ENCODE measurements at places on chromosomes 3 and 15.
A peak's percentile ranks its signal among the peaks of the same experiment; 100 is the strongest.

DNA sequence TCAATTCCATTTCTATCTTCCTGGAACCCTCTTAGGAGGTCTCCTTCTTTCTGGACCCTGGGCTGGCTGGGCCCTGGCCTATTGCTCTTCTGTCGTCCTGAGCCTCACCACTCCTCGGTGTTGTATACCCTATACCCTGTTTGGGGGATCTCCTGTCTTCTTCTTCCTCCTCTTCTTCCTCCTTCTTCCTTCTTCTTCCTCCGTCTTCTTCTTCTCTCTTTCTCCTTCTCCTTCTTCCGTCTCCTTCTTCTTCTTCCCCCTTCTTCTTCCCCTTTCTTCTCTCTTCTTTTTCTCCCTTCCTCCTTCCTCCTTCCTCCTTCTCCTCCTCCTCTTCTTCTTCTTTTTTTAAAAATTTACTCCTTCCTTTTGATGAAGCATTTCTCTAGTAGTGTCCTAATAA lies 30.4 kb upstream of the FXR1 start:
- no peak for DNase-seq

- DNase-seq: no peak
Observed at GRCh38 chr3:77933926-77934325, 894.0 kb downstream of the ROBO2 start.

DNA sequence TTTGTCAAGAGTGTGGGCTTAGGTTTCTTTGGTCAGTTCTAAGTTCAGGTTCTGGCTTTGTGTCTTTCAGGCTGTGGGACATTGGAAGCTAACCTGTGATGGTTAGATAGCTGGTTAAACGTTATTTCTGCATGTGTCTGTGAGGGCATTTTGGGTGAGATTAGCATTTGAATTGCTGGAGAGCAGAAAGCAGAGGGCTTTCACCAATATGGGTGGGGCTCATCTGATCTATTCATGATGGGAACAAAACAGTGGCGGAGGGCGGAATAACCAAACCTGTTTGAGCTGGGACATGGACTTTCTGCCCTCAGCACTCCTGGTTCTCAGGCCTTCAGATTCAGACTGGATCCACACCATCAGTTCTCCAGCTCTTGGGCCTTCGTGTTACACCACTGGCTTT lies 195.4 kb downstream of the KLF13 start:
- no peak for DNase-seq

GRCh38 chr3:128727059-128727458 lies 1.1 kb downstream of the RAB7A start:
- DNase-seq: no peak

GRCh38 chr15:57895291-57895690 lies 170.2 kb downstream of the ALDH1A2 start:
- no peak for DNase-seq

- peak; percentile 50 for DNase-seq
Observed at GRCh38 chr3:127694467-127695215, 21.9 kb downstream of the ABTB1 start.

DNA sequence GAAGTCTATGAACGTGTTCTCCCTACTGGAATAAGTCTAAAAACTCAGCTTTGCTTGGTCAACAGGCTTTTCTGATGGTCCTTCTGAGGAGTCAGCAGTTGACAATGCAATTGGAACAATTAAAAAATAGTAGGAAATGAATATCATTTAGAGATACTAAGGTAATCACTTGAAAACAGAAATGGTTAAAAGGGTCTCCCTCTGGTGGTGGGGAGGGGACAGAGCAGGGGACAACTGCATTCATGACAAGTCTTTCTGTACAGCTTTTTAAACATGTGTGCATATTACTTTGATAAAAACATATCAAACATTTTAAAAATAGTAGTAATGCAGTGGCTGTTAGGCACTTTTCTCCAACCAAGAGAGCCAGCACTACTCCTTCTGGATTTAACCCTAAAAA lies 119.9 kb upstream of the FHIT start:
- DNase-seq: peak; percentile 24

- DNase-seq: no peak
Observed at GRCh38 chr3:25428789-25429335, 799 bp downstream of the RARB start.

GRCh38 chr3:195612075-195612800 lies 28.5 kb upstream of the APOD start:
- no peak for DNase-seq

DNA sequence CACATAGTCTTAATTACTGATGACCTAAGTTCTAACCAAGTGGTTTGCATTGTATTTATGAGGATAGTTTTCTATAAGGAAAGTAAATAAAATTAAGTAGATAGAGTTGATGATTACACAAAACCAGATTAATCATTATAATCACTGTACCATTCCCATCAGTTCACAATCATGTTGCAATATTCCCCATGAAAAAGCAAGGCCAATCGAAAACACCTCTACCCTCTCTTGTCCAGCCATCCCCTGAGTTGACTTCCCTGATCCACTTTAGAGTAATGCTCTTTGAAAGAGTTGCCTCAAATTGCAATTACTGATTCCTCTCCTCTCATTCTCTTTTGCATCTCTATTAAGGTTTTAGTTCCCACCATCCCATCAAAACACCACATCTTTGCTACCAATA lies 21.0 kb downstream of the BCHE start:
- no peak for DNase-seq

DNA sequence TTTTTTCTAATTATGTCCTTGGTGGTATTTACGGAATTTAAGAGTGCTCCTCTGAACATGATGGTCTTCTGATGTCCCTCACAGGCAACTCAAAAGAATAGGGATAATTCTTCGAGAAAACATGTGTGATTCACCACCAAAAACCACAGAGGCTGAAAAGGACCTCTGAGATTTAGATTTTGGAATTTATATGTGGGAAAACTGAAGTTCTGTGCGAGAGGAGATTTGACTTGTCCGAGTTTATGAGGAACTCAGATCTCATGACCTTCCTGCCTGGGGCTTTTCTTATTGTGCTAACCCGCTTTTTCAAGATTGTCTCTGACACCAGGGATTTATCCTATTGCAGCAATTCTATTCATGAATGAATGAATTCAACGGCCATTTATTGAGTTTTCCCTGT lies 142.4 kb downstream of the FAM43A start:
- DNase-seq: no peak

DNA sequence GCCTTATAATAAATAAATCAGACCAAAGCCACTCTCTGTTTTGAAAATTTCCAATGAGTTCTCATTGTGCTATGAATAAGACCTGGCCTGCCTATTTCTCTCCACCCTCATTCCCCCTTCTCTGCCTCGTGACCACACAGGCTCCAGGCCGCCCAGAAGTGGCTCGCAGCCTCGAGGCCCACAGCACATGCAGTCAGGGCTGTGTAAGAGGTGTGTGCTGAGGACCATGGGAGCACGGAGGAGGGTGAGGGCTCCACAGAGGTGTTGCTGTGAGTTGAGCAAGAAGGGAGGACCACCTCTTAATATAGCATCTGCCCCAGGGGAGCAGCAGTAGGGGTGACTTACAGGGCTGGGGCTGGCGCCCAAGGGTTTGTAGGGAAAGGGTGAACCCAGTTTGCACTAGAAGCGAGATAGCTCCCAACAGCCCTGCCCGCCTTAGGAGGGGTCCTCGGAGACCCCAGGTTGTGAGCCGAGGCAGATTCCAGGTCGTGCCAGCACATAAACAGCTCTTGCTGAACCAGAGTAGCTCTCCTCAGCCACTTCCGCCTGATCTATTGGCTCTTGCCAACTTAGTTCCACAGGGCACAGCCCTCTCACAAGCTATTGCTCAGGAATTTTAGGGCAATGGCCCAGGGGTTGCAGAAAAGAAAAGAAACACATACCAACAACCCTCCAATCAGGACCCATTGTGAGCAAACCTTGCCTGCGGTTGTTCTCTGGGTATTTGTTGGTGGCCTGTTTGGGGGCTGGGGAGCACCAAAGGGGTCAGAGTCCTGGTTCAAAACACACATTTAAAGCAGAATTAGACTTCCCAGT lies 117.7 kb downstream of the MYLK start:
- no peak for DNase-seq

DNA sequence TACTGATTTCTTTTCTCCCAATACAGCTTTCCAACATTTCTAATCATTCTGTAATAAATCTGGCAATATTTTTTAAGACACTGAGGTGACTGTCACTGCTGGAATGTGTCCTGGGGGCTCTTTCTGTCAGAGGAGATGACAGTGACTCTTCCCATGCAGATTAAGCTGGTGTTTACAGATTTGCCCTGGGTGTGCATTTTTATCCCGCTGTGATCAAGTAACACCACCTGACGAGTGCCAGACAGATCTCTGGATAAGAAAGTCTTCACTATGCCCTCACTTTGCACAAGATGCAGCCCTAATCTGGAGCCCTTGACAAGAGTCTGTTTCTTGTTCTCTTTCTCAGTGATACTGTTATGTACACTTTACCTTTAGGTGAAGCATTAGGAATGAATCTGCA lies 477.7 kb downstream of the ZIC1 start:
- DNase-seq: no peak

- DNase-seq: no peak
Observed at GRCh38 chr3:139434764-139435307, 41.5 kb downstream of the RBP2 start.

DNA sequence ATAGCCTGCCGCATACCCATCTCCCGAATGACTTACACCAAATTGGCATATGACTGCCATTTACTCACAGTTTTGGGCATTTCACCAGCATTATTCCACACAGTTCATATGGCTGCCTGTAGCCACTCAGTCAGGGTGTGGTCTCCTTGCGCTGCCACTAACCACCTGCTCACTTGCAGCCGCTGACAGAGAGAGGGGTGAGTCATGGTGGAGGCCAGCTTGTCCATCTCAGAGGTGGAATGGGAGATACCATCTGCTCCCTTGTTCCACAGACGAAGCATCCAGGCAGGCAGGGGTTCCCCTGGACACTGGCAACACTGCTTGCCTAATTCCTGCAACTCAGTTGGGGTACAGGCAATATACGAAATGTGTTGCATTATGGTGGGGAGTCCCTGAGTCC lies 15.6 kb downstream of the CCRL2 start:
- DNase-seq: no peak

GRCh38 chr3:73052857-73053256 lies 8.6 kb upstream of the EBLN2 start:
- DNase-seq: no peak

DNA sequence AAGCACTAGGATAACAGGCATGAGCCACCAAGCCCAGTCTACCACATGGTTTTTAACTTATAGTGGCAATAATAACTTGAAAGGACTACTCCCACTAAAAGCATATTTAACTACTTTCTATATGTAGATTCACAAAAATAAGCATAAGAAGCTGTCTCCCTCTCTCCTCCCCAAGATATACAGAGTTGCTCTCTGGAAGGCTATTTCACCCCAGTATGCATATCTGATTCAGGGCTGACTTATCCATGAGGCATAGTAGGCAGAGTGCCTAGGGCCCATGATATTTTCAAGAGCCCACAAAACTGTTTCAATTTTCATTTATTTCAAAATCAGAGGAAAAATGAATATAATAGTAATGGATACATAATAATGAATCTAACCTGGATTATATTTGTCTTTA lies 20.5 kb downstream of the ATP8B4 start:
- DNase-seq: no peak

DNA sequence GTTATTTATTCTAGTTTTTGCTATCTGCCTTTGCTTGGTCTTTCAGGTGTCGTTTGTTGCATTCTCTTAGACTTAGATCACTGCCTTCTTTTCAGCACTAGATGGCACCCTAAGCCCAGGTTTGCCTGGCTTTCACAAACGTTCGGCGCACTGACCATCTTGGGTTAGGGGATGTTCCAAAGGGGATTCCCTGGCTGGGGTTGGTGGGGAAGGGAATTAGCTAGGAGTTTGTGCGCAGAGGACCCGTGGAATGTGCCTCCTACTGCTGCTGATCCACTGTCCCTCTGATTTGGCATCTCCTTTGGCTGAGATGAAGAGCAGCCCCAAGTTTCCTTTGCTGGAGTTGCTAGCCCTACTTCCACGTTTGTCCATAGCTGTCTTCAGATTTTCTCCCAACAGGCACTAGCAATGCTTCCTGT lies 33.9 kb downstream of the PFN2 start:
- peak; percentile 44 for DNase-seq

GRCh38 chr3:66991459-66991858 lies 6.6 kb upstream of the KBTBD8 start:
- no peak for DNase-seq

GRCh38 chr15:80992006-80992405 lies 2.4 kb upstream of the MESD start:
- DNase-seq: no peak

GRCh38 chr3:52752045-52752660 lies 18.6 kb downstream of the NEK4 start:
- no peak for DNase-seq

DNA sequence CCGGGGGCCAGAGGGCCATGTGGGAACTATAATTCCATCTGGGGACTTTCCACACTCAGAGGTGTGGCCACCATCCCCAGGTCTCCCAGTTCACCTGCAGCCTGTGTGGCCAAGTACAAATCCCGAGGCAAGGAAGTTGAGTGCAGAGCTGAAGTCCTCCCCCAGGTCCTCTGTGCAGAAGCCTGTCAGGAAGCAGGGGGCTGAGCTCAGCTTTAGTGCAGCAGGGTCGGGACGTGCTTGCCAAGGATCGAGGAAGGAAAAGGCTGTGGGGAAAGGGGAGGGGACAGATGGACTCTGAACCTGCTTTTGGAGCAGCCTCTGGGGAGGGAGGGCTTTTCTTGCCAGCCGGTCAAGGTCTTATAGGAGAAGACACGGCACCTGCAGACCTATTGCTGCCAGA lies 67.7 kb downstream of the CHRNA7 start:
- no peak for DNase-seq

GRCh38 chr3:32686713-32687112 lies 1.7 kb downstream of the CNOT10 start:
- DNase-seq: no peak

- no peak for DNase-seq
Observed at GRCh38 chr15:40100123-40100946, 8.3 kb downstream of the BMF start.

- DNase-seq: no peak
Observed at GRCh38 chr3:117047951-117048705, 338.5 kb downstream of the TUSC7 start.

DNA sequence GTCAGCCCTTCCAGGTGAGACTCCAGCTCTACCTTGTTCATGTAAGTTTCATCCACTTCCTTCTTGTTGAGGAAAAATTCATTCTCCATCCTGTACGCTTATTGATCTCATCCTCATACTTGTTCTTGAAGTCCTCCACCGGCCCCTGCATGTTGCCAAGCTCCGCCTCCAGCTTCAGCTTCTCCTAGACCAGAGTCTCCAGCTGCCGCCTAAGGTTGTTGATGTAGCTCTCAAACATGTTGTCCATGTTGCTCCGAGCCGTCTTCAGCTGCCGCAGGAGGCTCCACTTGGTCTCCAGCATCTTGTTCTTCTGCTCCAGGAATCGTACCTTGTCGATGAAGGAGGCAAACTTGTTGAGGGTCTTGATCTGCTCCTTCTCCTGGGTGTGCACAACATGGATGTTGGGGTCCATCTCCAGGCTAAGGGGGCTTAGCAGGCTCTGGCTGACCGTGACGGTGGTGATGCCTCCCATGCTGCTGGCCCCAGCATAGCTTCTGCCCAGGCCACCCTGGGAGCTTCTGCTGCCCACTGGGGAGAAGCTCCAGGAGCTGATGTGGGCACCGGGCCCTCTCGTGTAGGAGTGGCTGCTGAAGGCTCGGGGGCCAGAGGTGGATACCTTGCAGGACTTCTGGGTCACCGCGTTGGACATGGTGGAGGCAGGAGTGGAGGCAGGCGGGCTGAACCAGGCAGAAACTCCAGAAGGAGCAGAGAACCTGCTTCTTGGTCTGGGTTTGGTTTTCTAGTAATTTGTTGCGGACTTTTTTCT lies 422.6 kb upstream of the ARPP21 start:
- DNase-seq: no peak

GRCh38 chr3:32219537-32219936 lies 18.9 kb upstream of the CMTM8 start:
- no peak for DNase-seq

Measured in femur (tissue), 1 donor.